ENCODE measurements at places on chromosomes 2 and 18.

GRCh38 chr2:229586746-229587705 is 127.3 kb downstream of the DNER start:
- DNase-seq: peak; percentile 7

GRCh38 chr2:75522543-75523312 is 38.0 kb downstream of the EVA1A start:
- no peak for DNase-seq

GRCh38 chr2:68121873-68122679 is 35.6 kb upstream of the PNO1 start:
- DNase-seq: peak; percentile 62

GRCh38 chr2:191158193-191158592 is 7.4 kb upstream of the STAT4 start:
- DNase-seq: no peak

GRCh38 chr2:25078170-25079049 is 36.5 kb downstream of the EFR3B start:
- no peak for DNase-seq

GRCh38 chr2:234289834-234290590 is 206.9 kb downstream of the ARL4C start:
- no peak for DNase-seq

DNA sequence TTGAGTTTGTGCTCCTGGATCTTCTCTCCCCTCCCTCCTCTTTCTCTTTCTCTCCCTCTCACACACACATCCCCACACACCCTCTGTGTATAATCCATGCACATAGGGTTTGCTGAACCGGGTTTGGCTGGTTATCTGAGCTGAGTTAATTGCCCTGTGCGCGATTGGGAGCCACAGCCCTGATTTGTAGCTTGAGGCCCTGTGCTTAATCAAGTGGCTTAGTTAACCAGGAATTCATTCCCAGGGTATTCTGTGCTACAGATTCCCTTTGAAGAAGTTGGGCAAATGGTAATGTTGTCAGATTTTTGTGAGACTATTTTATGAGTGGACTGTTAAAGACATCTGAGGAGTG is 6.2 kb downstream of the PARD3B start:
- DNase-seq: no peak

DNA sequence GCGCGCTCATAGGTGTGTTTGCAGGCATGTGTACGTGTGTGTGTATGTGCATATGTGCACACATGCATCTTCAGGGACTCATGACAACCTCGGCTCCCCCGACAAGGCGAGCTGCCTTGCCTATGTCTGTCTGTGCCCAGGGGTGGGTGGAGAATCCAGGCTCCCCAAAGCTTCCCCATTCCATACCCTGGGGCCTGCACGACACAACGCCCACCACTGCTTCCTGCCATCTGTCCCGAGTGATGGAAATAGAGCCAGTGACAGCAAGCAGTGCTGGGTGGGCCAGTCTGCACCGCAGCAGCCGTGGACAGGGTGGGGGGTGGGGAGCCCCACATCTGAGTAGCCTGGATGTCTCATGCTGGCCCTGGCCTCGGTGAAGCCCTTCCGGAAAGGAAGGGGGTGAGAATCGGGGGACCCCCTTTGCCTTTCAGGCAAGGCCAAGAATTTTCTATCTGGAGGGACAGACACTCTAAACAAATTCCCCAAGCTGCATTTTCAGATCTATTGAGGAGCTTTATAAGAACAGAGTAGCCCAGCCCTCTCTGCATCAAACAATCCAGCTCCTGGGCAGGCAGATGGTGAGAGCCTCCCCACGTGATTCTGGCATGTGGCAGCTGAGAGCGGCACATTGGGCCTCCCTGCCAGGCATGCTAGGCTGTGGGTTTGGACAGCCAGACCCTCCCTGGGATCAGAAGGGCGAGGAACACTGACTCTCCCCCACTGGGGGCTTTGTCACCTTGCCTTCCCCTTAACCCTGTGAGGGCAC is 4.9 kb downstream of the KCNIP3 start:
- DNase-seq: no peak

DNA sequence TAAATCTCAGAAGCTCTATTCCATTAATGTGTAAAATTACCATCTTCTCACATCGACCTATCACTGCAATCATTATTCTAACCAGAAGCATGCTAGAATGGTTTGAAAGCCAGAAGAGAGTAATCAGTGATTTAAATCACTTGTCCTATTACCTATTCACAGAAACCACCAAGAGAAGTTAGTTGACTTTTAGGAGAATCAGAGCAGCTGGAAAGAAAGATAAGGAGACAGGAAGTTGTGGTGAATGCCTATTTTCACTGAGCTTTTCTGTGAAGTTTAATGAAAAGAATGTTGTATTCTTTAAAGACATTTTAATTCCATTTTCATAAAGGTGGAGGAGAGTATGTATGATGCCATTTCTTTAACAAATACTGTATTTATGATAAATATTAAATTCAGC is 352.6 kb upstream of the CRIM1 start:
- DNase-seq: no peak

DNA sequence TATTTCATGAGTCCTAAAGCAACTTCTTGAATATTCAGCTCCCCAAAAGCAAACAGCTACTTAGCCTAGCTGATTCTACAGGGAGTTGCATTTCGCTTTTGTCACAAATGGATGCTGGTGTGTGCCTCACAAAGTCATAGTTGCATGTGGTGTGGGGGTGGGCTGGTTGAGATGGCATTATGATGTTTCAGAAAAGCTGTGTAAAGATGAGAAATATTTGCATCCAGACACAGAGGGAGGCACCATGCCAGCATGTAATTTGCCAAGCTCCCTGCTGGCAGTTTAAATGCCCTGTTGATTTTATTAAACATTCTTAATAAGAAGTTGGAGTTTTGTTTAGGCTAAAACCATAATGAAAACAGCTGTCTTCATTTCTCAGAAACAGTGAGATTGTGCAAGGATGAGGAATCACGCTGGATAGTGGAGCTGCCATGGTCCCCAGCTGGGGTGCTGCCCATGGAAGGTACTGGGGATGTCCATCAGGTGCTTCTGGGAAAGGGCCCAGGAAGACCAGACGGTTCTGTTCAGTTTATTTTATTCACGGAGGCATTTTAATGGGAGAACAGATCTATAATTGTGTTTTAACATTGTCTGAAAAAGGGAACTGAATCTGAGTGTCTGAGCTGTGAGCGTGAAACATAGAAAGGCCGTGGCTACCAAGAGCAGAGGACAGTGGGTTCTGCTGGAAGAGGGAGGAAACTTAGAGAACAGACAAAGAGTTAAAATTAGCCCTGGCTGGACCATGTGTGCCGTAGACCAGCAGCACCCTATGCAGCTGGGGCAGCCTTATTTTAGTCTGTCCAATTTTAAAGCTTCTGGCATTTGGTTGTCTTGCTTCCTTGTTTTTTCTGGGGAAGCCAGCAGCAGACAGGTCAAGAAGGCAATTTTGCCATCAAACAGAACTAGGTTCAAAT is 177.1 kb downstream of the FAM210A start:
- DNase-seq: no peak

GRCh38 chr2:11932048-11932512 is 185.6 kb downstream of the LPIN1 start:
- DNase-seq: no peak

DNA sequence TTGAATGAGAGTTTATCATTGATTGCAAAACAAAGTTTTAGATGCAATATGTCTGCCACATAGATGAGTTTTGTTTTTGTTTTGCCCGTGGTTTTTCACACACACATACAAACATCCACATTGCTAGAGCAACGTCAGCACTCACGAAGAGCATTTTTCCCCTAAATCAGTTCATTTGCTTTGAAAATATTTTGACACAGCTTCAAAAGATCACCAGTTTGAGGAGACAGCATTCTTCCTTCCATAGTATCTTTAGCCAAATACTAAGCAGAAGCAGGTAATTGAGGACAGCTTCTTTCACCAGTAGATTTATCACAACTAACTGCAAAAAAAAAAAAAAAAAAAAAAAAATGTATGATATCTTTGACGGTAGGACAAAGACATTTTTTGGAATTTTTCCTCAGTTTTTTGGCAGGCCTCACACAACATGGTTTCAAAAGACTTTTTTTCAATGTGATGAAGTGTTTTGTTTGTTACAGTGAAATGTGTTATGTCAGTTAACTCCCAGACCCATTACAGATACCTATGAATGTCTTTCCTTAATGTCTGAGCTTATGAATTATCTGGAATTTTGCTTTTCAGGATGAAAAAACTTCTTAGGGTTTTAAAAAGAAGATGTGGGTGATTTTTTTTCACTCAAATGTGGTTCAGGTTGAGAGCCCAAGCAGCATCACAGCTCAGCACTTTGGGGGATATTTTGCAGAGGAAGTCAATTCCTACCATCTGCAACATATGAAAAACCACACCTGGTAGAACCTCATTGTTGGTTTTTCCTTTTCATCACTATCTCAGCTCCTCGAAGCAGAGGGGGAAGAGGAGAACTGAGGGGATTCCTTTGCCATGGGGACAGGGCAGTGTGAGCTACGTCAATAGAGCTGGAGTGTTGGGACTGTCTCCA is 31.6 kb downstream of the AOX1 start:
- no peak for DNase-seq

DNA sequence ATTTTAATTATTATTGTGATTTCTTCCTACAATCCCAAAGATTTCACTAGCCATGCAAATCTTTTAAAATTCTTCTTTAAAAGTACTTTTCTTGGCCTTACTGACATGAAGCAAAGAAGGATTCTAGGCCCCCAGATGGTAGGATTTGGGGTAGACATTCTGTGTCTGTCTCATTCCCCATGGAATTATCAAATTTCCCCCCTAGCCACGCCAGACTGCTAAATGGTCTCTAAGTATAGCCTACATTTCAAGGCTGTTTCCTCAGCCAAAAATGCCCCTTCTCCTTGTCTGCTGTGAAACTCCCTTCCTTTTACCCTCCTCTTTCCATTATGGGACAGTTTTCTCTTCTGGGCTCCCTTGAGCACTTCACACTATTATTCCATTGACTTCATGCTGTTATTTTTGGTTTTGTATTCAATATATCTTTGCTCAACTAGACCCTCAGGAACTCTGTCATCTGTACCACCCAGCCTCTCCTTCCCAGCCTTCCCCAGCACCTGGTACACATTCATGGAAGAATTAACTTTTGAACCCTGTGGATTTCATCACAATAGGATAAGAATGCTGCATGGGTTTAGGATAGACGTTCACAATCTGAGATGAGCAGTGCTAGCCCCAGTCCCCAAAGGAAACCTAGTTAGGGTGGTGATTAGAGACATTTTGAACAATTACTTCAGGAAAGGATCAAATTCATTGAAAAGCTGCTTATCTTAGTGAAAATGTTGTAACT is 21.5 kb upstream of the CYP1B1 start:
- DNase-seq: no peak

- DNase-seq: no peak
Measured at GRCh38 chr2:36616947-36617346, 19.0 kb upstream of the FEZ2 start.

DNA sequence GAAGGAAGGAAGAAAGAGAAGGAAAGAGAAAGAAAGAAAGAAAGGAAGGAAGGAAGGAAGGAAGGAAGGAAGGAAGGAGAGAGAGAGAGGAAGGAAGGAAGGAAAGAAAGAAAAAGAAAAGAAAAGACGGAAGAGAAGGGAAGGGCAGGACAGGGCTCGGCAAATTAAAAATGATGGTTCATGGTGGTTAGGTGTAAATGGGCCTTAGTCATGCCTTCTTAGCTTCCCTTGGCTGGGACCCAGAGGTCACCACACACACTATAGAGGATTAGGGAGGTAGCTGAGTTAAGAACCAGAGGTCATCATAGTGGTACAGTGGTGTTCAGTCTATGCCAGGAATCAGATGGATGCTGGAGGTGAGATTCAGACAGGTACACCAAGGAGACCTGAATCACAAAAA is 9.3 kb upstream of the ATL2 start:
- DNase-seq: no peak

GRCh38 chr2:219486380-219486959 is 12.2 kb upstream of the GMPPA start:
- DNase-seq: no peak

- no peak for DNase-seq
Measured at GRCh38 chr2:16861111-16861510, 195.5 kb upstream of the CYRIA start.

GRCh38 chr18:26470011-26470637 is 78.2 kb downstream of the KCTD1 start:
- DNase-seq: no peak

DNA sequence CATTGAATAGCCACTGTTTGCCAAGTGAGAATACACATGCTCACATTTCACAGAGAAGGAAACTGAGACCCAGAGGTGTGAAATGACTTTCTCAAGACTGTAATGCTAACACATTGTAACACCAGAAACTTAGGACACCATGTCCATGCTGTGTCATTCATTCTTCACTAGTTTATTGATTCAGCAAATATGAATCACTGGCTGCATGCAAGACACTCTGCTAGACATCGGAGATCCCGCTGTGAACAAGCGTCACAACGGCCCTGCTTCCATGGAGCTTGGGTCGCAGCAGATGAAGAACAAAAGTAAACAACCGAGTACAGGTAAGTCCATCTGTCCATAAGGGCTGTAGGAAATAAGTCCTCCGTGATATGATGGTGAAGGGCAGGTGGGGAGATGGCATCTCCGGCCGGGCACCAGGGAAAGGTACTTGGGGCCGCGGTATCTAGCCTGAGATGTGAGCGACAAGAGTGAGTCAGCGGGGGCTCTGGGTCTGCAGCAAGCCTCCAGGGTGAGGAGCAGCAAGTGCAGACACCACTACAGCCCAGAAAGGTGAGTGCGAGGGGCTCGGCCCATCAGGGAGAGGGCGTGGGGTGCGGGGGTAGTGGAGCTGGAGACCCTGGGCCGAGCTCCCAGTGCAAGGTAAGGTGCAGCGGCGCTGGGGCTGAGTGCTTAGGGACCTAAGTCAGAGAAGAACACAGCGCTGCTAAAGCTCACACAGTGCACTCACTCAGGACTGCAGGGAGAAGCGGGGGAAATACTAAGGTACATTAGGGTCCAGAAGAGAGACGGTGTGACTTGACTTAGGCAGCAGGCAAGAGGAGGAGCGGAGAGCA is 391.2 kb downstream of the FBXO15 start:
- no peak for DNase-seq

DNA sequence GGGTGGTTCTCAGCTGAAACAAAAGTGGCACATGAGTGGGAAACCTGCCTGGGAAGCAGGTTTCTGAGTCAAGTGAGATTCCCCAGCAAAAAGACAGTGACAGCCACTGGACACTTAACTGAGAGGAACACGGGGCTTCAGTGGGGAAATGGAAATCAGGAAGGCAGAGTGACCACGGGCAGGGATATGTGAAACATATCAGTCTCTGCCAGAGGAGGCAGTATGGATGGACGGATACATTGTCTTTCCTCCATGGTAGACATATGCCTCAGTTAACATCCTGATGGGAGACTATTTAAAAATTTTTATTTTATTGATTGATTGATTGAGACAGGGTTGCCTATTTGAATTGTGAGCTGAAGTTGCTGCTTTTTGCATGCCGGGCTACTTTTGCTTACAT is 292.1 kb downstream of the NBAS start:
- DNase-seq: no peak

DNA sequence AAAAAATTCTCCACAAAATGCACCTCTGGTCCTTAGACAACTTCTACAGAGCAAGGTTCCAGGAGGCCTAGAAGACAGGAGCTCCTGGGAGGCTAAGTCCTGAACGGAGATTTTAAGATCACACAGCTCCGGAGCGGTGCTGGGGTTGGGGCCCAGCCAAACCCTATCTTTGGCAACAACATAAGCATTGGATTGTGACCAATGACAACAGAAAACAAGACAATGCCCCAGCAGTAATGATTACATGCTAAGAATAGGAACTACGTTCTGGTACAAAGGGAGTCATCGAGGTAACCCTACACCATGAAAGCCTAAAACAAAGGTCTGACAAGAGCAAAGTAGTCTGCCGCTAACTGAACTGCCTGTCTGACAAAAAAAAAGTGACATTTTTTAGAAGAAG is 171.2 kb downstream of the CMPK2 start:
- DNase-seq: no peak

- no peak for DNase-seq
Measured at GRCh38 chr2:30964334-30965005, 157.2 kb upstream of the CAPN13 start.

Data from stimulated activated CD4-positive, alpha-beta T cell treated with anti-CD3 and anti-CD28 coated beads, Interleukin-4, amount 100 ng/mL, for 48 hours (primary cell).